ENCODE measurements at places on chromosomes 6 and 20.

DNA sequence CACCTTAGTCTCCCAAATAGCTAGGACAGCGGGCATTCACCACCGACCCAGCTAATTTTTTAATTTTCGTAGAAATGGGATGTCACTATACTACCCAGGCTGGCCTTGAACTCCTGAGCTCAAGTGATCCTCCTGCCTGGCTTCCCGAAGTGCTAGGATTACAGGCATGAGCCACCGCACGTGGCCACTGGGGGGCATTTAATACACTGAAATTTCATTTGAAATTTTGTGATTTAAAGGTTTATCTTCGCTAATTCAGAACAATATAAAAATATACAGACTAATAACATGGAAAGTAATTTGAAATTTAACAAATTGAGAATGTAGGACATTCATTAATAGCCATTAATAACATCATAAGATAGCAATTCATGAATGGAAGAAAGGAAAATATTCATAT, 20.5 kb upstream of the TBC1D32 start:
- no peak for DNase-seq

DNA sequence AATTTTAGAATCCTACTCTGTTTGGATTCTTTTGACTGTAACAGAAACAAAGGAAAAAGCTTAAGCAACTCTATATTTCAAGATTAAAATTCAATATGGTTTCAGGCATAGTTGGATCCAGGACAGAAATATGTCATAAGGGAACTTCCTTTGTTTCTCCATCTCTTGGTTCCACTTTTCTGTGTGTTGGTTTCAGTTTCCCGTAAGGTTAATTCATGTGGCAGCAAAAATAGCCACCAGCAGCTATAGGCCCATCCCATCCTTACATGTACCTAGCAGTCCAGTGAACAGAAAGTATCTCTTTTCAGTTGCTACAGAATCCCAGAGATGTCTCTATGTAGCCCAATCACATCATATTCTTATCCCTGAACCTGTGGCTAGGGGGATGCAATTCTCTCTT, 8.8 kb upstream of the FAM8A1 start:
- no peak for DNase-seq

- peak; percentile 38 for DNase-seq
Measured at GRCh38 chr6:98946879-98947410, 801 bp downstream of the FBXL4 start.

- DNase-seq = no peak
Measured at GRCh38 chr6:120608826-120609225, 725.5 kb downstream of the TBC1D32 start.

- peak; percentile 96 for DNase-seq
Measured at GRCh38 chr20:50645253-50646068, 45.9 kb downstream of the RIPOR3 start.

- no peak for DNase-seq
Measured at GRCh38 chr6:5553767-5554166, 292.5 kb downstream of the FARS2 start.

DNA sequence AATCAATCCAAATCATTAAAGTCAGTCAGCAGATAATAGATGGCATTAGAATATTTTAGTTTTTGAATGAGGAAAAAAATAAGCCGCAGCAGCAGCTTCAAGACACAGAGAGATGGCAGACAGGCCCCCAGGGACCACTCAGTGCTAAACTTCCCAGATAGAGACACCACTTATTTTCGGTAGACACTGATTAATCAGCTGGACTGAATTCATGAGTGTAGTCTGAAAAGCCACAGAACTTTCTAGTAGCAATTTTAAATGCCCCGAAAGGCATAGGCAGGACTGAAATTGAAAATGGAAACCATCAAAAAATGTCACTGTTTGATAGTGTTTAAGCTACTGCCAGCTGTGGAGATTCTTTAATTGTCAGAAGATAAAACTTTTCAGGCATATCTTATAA, 3.1 kb upstream of the CLDN20 start:
- DNase-seq = no peak
